ENCODE measurements at places on chromosomes 3 and 15.

DNA sequence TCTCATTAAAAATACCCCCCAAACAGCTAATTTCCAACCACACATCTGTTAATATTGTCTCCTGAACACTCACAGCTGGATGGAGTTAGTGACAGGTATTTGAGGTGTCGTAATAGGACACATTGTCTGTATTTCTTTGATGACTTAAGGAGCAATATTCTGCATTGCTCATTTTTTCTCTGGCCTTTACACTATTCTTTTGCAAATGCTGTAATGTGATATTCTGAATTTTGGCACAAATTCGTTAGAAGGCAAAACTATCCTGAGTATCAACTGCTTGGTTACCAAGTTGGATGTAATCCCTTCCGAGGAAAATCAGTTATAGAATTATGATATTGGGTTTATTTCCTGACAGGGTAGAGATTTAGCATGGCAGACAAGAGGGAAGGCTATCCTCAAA lies 1030.2 kb downstream of the MCTP2 start:
- no peak for DNase-seq

GRCh38 chr3:2872884-2873283 lies 237.3 kb downstream of the IL5RA start:
- DNase-seq = no peak

GRCh38 chr3:32106929-32107362 lies 526 bp downstream of the GPD1L start:
- peak; percentile 66 for DNase-seq

- no peak for DNase-seq
These were observed 4.4 kb upstream of the FOXB1 start for GRCh38 chr15:59999612-60000112.

DNA sequence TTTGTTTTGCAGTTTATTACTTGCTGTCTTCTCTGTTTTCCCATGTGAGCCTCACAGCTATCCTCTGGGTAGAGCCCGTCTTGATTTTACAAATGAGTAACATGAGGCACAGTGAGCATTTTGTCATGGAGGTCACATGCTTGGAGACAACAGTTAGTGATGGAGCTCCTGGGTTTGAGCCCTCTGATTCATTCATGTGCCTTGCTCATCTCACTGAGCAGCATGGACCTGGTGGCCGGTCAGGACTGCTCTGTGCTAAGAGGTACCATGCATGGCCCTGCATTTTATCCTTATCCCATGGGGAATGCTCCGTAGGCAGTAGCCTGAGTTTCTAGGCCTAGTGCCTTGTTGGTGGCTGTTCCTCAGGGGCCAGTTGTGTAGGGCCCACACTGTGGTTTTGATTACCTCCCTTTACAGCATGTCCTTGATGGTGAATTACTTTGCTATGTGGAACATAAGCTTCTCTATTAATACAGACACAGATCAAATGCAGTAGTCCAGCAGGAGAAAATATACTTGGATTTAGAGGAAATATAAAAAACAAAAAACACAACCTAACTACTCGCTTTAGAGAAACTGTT lies 35.6 kb downstream of the MAP2K5 start:
- no peak for DNase-seq

- DNase-seq = no peak
These were observed 189.9 kb downstream of the LPP start for GRCh38 chr3:188343894-188344293.

DNA sequence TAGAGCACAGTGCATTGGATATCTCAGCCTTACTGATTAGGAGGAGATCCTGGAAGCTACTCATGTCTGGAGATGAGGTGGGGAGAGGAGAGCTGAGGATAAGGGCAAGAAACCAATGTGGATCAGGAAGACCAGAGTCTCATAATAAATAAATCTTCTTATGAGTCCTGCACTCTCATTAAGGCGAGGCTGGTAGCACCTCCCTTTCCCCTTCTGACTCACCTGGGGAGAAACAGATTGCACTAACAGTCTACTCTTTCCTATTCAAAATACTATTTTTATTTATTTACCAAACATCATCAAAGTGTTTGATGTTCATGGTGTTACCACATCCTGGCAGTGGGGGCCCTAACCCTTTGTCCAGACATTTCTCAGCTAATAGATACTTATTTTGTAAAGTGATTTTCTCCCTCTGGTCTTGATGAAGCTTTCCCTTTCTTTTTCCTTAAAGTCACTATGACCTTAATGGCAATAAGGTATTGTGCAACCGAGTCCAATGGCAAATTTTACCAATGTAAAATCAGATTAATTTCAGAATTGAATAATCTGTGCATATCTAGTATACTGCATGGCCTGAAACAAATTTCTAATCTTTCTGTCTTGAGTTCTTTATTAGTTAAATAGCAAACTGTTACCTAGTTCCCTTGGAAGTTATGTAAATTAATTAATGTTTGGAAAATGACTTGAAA lies 81.1 kb downstream of the IQCH start:
- no peak for DNase-seq

DNA sequence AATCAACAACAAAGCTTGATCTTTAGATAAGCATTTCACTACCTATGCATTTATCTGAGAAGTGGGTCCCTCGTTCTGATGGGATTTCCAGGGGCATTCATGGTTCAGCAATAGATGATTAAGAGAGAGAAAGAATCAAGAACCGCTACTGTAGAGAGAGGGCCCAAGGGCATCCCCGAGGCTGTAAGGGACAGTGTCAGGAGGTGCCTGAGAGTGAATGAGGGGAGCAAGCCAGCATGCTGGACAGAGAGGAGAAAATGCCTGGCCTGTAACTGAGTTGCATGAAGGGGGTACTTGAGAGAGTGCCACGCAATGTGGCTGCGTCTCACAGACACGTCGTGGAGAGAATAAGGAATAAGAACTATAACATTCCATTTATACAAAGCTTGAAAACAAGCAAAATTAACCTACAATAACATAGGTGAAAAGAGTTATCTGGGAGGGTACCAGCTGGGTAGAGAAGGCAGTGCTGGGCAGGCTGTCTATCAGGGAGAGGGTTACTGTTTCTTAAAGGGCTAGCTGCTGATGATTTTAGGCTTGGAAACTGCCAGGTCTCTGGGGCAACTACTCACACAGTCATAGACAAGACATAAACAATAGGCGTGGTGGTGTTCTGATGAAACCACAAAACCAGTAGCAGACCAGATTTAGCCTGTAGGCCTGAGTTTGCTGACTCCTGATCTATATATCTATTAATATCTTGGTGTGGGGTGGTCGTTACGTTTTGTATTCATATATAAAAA lies 374.6 kb upstream of the CFAP20DC start:
- DNase-seq = no peak

DNA sequence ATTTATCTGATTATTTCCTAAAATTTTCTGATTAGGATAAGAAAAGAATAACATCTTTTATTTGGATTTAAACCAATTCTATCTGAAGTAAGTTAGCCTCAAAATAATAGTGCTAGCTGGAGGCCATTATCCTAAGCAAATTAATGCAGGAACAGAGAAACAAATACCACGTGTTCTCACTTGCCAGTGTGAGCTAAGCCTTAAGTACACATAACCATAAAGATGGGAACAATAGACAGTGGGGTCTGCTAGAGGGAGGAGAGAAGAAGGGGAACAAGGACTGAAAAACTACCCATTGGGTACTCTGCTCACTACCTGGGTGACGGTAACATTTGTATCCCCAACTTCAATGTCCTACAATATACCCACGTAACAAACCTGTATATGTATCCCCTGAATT lies 31.3 kb upstream of the LYSMD4 start:
- no peak for DNase-seq

GRCh38 chr3:171269542-171269941 lies 190.7 kb downstream of the TNIK start:
- DNase-seq = no peak

- DNase-seq = peak; percentile 13
These were observed 26.7 kb downstream of the SLCO2A1 start for GRCh38 chr3:134003066-134003465.

GRCh38 chr15:100999369-100999768 lies 80.2 kb downstream of the LRRK1 start:
- no peak for DNase-seq

- DNase-seq = no peak
These were observed 5.2 kb downstream of the LINS1 start for GRCh38 chr15:100596792-100597191.

DNA sequence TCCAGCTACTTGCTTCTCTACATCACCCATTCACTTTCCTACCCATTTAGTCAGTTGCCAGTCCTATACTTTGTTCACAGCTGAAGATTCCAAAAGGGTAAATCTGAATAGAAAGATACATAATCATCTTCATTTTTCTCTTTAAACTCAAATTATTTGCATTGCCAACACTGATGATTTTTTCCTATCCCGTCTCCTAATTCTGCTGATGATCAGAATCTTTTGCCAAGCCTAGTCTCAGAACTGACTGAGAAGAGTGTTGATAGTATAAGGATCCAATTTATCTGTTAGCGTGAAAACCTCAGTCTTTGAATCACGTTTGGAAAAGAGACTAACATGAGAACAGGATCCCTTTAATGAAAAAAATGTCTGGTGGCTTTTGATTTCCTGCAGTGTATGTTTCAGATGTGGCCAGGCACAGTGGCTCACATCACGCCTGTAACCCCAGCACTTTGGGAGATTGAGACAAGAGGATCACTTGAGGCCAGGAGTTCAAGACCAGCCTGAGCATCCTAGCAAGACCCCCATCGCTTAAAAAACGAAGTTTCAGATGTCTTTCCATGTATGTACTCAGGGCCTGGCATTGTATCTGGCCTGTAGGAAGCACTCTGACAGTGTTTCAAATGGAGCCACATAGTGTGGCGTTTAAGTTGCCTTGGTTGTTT lies 169.4 kb downstream of the KLHL25 start:
- no peak for DNase-seq

DNA sequence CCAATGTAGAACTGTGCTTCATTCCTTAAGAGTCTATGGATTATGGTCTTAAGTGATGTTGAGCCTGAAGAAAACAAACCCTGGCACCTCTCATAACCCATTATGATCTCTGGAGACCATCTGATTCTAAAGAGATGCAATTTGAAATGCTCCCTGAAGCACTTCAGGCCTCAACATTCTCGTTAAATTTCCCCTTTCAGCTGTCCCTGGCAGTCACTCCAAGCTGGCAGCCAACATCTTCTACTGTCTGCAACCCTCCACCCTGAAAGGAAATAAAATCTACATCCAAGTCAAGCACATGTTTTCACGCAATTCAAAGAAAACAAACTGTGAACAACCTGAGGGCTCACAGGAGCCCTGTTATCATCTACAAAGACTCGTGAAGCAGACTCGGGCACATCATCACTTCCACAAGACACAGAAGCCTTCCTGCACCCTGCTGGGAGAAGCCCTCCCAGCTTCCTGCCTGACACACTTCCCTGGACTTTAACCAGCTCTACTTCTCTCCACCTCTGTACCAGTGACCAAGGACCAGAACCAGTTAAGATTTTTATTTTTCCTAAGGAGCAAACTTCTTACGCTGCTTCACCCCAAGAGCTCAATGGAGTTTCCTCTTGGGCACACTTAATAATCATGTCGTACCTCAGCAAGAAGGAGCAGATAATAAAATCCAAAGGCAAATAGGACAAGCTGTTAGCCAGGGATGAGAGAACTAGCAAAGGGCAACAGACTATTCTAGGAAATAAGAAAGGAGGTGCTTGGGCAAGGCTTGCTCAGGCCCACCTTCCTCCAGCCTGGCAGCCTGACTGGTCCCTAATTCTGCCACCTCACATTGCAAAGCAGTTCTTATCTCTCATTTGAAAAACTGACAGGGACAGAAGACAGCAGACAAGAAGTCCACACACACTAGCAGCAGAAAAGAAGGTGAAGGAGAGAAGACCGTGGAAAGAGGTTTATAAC lies 67.1 kb downstream of the MAGI1 start:
- no peak for DNase-seq

DNA sequence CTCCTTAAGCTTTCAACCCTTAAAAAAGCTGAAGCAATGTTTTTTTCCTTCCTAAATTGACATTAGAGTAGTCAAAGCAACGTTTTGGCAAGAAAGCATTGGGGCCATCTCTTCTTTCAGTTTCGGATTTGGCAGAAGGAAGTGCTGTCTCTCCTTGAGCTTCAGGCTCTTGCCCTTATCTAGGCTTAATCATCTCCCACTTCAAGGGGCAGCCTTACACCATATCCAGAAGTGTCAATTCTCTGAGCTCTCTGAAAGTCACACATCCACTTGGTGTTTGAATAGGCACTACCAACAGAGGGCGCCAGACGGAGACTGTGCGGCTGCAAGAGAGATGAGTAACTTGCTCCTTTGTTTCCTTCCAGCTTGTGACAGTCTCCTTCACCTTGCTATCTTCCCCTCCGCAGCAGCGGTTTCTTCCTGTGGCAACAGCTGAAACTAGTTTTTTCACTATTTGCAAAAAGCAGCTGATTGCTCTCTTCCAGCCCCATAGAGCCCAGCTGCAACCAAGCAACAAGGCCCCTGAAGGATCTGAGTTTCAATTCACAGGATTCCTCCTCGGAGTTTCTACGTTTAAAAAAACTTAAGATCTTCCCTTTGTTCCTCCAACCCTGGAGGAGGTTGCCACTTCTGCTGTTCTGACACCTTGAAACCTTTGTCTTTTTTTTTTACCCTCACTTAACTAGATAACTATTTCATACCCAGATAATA lies 147.0 kb upstream of the SLCO3A1 start:
- DNase-seq = peak; percentile 87

GRCh38 chr3:188472336-188472735 lies 318.4 kb downstream of the LPP start:
- no peak for DNase-seq

GRCh38 chr3:101270149-101270548 lies 50.2 kb downstream of the IMPG2 start:
- no peak for DNase-seq

GRCh38 chr15:22949074-22949547 lies 31.1 kb downstream of the CYFIP1 start:
- peak; percentile 81 for DNase-seq

DNA sequence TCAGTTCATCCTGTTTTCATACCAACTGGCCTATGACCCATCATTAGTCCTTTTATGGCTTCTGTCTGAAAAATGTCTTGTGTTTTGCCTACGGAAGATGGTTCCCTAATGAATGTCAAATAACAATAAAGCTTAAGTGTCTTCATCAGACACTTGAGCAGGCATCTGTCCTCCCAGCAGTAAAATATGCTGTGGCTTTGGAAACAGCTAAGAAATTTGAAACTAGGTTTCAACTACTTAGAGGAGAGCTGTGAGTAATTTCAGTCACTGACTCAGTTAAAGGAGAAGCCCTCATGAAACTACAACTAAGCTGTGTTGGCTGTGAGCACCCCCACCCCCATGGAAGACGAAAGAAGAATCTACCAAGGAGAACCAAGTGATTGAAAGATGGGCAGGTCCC lies 409.4 kb upstream of the PPP2R3A start:
- DNase-seq = no peak

- no peak for DNase-seq
These were observed 67.8 kb upstream of the SLC24A5 start for GRCh38 chr15:48052946-48053345.

DNA sequence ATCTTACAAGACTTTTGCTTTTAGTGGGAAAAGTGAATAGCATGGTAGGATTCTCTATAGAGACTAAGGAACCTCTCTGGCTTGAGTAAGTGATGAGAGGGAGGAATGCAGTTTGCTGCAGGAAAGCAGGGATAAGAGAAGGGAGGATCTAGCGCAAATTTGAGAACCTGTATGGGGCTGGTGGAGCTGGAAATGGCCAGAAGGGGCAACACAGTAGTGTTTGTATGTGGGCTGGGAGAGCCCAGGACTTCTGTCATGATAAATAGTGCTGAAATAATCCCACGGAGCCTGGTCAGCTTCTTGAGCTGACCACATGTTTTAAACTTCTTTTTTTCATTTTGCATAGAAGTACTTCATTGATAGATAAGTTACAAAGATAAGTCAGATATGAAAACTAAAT lies 11.2 kb upstream of the SHC4 start:
- no peak for DNase-seq

All from sigmoid colon (tissue), 7 donors.